Stimulated activated CD4-positive, alpha-beta T cell treated with anti-CD3 and anti-CD28 coated beads, Interleukin-15, amount 100 ng/mL, for 48 hours (primary cell): ENCODE measurements at places on chromosomes 3 and 15.

DNA sequence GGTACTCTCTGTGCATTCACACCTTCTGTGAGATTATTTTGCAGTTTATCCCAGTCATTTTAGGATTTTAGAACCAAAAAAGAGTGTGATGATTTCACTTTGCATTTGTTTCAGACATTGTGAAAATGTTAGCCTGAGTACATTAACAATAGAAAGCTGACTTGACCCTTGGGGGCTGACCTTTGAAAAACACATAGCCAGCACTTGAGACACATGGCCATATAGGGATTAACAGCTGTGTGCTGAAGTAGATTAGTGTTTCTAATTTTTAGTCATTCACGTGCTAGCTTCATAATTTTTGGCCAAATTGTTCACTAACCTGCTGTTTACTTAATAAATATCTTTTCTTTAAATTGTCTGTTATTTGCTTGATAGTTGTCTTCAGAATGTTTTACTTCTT lies 3.5 kb downstream of the FEM1B start:
- no peak for DNase-seq

DNA sequence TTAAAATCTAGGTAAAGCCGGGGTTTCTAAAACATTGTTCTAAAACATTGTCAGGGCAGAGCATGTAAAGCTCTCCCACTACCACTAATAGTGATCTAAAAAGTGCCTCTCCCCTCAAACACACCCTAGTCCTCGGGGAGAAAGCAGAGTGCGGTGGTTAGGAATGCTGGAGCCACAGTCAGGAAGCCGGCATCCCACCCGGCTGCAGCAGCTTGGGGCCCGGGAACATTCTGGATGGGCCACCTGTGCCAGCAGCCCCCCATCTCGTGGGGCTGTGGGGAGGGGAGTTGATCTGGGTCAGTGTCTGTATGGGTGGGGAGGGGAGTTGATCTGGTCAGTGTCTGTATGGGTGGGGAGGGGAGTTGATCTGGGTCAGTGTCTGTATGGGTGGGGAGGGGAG lies 176.9 kb downstream of the APBA2 start:
- DNase-seq, result no peak

DNA sequence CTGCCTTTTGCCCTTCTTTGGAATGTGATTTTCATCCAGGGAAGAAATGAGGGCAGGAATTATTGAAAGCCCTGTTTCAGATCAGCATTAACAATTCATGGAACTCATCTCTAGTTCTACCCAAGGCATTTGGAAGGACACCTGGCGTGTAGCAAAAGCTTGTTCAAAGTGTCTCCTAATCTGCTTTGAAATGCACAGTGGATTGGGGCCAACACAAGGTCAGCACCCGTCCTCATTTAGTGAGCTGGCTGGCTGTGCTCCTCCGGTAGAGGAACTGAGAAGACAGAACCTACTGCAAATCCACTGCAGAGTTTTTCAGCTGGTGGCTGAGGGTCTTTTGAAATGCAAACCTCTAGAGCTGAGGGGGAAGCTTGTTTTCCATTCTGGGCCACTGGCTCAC lies 141.6 kb upstream of the STT3B start:
- DNase-seq, result no peak

DNA sequence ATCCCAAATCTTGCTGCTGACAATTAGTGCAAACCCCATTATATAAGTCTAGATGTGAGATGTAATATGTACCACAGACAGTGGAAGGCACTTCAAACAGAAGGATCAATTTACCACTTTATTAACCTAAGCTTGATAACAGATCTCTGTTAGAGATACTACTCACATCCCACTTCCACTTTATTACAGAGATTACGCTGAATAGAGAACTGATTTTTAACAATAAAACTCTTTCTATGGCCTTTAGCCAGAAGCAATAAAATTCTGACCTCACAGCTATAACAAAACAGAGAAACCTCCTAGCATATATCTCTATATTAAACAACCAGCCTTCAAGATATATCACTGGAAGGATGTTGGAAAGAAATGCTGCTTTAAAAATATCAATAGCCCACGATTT lies 517.7 kb downstream of the MAGI1 start:
- DNase-seq, result no peak

DNA sequence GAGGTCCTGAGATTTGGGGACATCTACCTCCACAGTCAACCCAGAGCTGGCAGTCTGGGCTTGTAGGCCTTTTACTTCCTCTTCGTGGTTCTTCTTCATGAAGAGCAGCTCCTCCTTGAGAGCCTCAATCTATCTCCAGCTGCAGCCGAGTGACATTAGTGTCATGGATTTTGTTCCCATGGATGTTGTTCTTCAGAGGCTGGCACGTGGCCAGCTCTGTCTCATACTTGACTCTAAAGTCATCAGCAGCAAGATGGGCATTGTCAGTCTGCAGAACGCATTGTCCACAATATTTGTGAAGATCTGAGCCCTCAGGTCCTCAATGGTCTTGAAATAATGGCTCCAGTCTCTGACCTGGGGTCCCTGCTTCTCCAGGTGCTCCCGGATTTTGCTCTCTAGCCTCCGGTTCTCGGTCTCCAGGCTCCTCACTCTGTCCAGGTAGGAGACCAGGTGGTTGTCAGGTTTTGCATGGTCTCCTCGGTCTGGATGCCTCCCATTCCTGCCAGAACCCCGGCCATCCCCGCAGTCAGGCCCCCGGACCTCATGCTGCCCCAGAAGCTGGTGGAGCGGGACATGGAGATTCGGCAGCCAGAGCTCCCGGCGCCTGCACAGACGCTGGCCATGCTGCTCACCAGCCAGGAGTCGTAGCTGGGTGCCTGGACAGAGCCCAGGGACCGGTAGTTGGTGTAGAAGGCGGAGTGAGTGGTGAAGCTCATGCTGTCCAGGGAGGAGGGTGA lies 3.4 kb upstream of the CCNL1 start:
- DNase-seq, result no peak

- no peak for DNase-seq
Measured at GRCh38 chr3:171753665-171754408, 56.4 kb downstream of the PLD1 start.

DNA sequence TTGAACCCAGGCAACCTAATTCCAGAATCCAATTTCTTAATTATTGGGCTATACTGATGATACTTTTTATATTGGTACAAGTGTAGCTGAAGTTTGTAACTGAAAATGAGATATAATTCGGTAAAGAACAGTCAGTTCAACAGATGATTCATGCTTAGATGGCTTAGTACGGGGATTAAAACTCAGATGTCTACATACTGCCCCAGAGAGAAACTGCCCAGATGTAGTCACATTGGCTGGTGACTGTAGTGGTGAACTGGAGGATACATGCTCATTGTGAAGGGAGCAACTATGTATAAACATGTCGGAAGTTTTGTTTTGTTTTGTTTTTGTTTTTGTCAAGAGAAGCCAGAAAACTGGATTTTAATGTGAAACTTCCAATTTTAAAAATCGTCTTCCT lies 179.6 kb downstream of the ADAMTSL3 start:
- no peak for DNase-seq
